ENCODE measurements at places on chromosomes 16 and 17.
A peak's percentile ranks its signal among the peaks of the same experiment; 100 is the strongest.

DNA sequence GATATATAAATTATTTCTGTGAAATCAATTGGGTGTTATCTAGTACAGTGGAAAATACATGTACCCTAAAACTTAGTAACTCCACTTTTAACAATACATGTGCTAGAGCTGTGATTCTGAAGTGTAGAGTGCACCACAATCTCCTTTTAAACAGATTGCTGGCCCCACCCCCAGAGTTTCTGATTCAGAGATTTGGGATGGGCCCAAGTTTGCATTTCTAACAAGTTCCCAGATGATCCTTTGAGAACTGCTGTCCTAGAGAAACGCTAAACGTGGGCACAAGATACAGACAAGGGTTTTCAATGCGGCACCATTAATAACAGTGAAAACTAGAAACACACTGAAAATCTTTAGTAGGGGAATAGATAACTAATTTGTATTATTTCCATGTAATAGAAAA is 49.2 kb downstream of the NXPH3 start:
- no peak for DNase-seq

DNA sequence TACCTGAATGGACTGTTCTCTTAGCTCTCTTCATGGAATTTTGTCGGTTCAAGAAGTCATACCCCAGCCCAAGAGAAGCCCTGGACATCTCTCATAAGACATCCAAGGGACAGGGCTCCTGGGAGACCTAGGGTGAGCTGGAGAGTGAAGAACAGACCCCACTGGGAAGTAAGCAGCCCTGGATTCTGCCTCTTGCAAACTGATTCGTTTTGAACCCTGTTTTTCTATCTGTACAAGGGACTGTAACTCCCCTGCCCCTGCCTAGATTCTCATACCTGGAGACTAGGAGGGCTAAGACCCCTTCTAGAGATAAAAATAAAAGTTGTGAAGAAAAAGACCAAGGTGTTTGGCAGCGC is 449 bp downstream of the CCL3L1 start:
- no peak for DNase-seq

- no peak for DNase-seq
These were observed 24.7 kb upstream of the AQP8 start for GRCh38 chr16:25192096-25192495.

DNA sequence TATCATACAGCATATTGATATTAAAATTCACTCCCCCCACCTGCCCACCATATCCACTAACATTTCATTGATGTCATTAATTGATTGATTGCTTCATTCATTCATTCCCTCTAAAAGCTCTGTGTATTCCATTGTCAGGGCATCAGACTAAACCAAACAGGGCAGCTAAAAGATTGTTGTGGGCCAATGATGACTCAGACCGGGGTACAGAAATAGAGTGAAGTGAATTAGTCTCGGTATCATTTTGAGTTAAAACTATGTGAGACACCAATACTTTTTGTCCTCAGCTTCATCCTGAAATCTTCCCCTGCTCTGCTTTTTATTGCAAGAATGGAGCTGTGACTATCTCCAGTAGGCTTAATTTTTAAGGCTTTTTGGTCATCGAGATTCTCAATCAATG is 868.3 kb downstream of the CDH11 start:
- no peak for DNase-seq

DNA sequence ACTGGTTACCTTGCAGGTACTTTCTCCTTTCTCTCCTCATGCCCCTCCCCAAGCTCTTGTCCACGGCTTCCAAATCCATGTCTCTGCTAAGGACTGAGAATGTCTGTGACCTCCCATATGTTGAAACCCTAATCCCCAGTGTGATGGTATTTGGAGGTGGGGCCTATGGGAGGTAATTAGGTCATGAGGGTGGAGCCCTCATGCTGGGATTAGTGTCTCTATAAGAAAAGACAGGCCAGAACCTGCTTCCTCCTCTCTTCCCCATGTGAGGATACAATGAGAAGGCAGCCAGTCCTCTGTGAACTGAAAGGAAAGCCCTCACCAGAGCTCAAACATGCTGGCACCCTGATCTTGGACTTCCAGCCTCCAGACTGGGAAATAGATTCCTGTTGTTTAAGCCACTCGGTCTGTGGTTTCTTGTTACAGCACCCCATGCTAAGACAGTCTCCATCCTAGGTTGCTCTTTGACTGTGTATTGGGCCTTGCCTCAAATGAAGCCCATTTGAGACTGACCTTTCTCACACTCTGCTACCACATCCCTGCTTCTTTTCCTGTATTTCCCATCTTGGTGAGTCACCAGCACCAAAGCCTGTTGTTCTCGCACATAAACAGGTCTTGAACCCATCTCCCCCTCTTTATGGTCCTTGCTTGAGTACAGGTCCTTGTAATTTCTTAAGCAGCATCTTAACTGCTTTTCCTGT is 135.0 kb downstream of the CDK5R1 start:
- no peak for DNase-seq

GRCh38 chr17:58083491-58084316 is 485 bp downstream of the DYNLL2 start:
- peak; percentile 32 for DNase-seq

All from NCI-H345 (cell line).